Osteocyte (in vitro differentiated cells): ENCODE measurements at places on chromosomes 11 and 22. TPM values are rescaled to one million over a fixed set of nuclear protein-coding genes. Genes with fewer than 3 reads are reported as not detected.

Gene APOL3
- total RNA-seq = 10.1 and 10.8 TPM in 2 replicates

Gene CCDC15
- total RNA-seq = 1.3 and 1.8 TPM in 2 replicates

Gene P2RY6
- total RNA-seq = not detected in 2 replicates

Gene CNIH2
- 3.8 and 5.0 TPM in 2 replicates for total RNA-seq

GRCh38 chr22:20624161-20624616, 116.8 kb downstream of the MED15 start:
- DNase-seq = no peak

- DNase-seq = no peak
Measured at GRCh38 chr11:72585762-72586311, 88.4 kb downstream of the PDE2A start.

DNA sequence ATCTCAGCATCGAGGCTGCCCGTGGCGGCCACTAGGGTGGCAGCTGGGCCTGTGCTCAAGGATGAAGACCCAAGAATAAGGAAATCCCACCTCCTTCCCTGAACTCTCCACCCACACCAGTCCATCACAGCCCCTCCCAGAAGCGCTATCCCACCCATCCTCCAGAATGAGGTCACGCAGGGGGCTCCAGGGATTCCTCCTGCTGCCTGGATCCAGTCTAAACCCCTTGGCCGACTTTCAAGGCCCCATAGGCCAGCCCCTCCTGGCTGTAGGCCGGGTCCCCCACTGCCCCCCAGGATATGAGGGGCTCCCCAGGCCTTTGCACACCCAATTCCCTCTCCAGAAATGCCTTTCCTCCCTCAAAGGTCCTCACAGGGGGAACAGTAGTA, 19.0 kb upstream of the SCGB1A1 start:
- DNase-seq = no peak

GRCh38 chr22:24871611-24872205, 65.7 kb downstream of the SGSM1 start:
- no peak for DNase-seq

- no peak for DNase-seq
Measured at GRCh38 chr22:19942157-19943081, 801 bp upstream of the TXNRD2 start.

- DNase-seq = no peak
Measured at GRCh38 chr11:120208777-120209176, 2.1 kb upstream of the OAF start.

DNA sequence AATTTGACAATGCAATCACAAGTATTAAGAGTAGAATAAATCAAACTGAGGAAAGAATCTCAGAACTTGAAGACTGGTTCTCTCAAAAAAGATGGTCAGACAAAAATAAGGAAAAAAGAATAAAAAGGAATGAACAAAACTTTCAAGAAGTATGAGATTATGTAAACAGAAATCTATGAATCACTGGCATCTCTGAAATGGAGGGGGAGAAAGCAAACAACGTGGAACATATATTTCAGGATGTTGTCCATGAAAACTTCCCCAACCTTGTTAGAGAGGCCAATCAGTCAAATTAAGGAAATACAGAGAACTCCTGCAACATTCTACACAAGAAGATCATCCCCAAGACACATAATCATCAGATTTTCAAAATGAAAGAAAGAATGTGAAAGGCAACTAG, 235.7 kb downstream of the SBF2 start:
- no peak for DNase-seq

GRCh38 chr22:47019012-47019790, 256.8 kb downstream of the TBC1D22A start:
- no peak for DNase-seq

- DNase-seq = no peak
Measured at GRCh38 chr11:102390667-102391465, 43.9 kb downstream of the BIRC2 start.

DNA sequence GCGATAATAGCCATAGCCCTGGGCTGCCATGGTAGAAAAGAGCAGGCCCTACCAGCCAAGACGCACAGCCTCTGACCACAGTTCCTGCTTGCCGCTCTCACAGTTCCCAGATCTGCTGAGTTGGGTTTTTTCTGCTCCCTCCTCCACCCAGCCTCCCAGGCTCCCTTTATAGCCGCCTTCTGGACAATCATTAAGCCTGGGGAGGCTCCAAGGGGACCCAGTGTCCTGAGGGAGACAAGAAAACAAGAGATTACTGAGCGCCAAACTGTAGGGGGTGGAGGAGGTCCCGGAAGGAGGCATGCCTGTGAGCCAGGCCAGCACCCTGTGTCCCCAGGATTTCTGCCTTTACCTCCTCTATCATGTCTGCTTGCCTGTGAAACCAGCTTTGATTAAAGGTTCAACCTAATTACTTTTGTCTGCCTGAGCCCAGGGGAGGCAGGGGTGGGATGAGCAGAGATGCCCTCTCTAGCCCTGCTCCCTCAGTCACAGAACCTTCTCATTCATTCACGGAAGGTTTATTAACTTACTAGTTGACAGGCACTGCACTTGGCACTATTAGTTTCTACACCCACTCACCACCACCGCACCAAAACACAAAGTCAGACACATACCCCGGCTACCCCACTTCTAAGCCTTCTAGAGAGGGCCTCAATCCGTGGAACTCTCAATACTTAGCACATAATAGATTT, 1.2 kb downstream of the SLC37A4 start:
- no peak for DNase-seq

GRCh38 chr11:58503361-58503856, 4.5 kb downstream of the OR5B21 start:
- no peak for DNase-seq

GRCh38 chr22:36211237-36211861, 9.7 kb upstream of the APOL4 start:
- no peak for DNase-seq

DNA sequence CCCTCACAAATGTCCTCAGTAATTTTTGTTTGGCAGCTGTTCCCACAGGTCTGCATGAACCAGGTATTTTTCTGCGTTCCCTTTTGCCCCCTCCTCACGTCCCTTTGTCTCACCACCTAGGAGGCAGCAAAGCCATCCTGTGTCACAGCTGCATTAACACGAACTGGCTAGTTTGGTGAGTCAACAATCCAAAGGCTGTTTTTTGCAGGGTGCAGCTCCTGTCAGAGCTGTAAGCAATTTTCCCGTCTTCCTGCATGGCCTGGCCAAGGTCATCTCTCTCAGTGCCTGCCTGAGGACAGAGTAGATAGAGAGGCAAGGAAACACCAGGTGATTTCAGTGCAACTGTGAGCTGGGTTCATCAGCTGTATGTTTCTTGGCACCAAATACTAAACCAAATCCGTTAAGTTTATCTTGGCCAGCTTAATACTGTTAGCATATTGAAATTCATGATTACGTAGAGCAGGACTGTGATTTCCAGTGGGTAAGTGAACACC, 20.6 kb upstream of the VSIG10L2 start:
- peak; percentile 51 for DNase-seq
